ENCODE measurements at places on chromosomes 12 and 14.

DNA sequence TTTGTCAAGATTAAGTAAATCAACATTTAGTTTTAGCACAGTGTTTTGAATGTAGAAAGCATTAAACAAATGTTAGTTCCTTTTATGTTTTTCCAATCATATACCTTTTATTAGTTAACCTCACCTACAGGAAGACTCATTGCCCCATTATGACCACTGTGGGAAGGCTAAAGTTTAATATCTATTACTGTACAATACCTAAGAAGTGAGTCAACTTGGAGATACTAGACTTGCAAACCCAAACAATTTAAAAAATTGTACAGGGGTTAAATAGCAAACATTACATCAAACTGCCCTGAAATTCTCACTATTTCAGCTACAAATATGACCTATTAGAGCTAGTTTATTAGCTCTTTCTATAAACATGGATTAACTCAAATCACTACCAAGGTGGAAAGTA, 8.6 kb upstream of the G2E3 start:
- no peak for DNase-seq

GRCh38 chr12:4934407-4935035, 24.8 kb downstream of the KCNA1 start:
- no peak for DNase-seq

DNA sequence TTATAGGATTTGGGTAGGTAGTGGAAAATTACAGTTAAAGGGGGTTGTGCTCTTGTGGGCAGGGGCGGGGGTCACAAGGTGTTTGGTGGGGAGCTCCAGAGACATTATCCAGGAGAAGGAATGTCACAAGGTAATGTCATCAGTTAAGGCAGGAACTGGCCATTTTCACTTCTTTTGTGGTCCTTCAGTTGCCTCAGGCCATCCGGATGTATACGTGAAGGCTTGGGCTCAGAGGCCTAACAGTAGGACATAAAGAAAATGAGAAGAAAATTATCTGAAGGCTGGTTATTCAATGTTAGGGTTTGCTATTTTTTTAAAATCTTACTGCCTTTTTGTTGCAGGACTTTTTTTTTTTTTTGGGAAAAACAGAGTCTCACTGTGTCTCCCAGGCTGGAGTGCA, 2.5 kb upstream of the PSEN1 start:
- DNase-seq: no peak

DNA sequence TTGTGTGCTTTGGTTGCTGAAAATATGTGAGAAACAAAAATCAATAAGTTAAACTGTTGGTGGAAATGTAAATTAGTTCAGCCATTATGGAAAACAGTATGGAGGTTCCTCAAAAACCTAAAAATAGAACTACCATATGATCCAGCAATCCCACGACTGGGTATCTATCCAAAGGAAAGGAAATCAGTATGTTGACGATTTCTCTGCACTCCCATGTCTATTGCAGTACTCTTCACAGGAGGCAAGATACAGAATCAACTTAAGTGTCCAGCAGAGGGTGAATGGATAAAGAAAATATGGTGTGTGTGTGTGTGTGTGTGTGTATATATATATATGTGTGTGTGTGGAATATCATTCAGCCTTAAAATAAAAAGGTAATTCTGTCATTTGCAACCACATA, 159.5 kb downstream of the PTPRO start:
- DNase-seq: no peak

DNA sequence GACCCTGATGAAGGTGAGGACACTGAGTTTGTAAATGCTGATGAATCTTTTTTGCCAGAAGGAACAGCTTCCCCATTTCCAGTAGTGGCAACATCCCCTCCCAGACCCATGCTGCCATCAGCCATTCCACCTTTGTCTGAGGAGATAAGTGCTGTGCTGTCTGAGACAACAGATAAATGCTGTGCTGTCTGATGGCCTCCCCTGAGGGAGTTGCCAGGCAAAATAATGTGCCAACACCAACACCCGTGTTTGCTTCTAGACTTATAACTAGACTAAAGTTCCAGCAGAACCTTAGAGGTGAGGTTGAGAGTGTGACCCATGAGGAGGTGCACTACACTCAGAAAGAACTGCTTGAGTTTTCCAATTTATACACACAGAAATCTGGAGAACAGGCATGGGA, 349.5 kb downstream of the C12orf75 start:
- DNase-seq: no peak

DNA sequence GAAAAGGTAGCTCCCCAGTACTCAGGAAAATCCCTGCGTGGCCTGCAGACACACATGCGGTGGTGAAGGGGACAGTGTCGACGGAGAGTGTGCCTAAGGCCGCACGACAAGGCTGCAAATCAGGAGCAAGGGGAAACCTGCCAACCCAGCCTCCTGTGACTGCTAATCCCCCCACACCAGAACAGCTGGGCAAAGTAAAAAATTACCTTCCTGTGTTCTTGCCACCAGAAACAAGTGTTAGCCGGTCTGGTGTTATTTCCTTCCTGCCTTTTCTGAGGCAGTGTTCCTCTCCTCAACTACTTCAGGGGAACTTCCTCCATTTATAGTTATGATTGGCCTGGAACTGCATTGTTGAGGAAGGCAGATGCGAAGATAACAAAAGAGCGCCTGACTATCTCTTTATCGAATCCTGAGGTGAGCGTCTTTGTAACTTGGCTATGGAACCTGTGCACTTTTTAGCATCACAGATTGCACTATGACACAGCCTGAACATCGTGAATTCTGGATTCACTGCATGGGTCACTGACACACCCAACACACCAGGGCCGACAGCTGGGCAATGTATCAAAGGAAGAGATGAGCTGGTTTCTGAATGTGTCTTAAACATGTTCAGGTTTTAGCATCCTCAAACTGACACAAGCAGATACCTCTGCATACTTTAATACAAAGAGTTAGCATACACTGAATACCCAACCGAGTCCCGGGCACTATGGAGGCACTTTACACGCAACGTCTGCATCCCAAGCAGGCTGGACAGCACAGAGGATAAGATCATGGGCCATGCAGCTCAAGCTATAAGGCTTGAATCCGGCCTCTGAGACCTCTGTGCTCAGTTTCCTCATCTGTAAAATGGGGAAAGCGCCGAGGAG, 28.9 kb downstream of the SLC15A4 start:
- DNase-seq: no peak

DNA sequence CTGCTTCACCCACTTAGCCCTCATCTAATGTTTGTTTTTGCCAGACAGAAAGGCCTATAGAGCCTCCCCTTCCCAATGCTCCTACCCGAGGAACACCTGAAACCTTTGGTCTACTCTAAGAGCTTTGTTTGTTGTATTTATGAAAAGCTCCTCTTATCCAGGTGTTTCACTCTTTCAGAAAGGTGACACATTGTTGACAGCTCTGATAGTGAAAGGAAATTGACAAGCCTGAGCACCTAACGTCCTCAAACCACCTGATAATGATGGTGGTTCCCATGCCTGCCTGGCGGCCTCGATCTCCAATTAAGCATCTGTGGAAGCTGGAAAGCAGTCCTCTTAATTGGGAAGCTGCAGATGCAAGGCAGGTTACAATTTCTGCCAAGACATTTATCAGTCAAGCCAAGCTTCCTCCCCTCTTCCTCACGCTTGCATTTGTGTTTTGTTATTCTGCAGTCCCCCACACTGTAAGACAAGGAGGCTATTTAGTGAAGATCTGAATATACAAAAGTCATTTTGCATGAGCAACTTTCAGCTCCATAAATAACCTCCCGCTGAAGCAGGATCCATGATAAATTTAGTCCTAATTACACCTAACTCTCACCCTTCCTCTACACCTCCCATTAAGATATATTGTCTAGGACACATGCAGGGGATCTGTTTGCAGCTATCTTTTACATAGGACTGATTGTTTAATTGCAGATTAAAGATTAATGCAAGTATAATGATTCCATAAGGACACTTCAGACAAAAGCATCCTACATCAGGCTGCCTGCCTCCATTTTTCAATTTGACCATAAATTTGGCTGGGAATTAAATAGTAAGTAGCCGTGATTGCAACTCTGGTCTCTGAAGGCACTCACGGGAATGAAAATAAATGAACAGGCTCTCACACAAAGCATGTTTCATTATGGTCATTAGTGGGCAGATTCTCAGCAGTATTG, 288.6 kb downstream of the PDZRN4 start:
- no peak for DNase-seq

GRCh38 chr12:124557518-124558223, 9.7 kb downstream of the NCOR2 start:
- no peak for DNase-seq

All from HEK293T (cell line).